GM13977 (cell line): ENCODE measurements at places on chromosomes 2 and 18.

DNA sequence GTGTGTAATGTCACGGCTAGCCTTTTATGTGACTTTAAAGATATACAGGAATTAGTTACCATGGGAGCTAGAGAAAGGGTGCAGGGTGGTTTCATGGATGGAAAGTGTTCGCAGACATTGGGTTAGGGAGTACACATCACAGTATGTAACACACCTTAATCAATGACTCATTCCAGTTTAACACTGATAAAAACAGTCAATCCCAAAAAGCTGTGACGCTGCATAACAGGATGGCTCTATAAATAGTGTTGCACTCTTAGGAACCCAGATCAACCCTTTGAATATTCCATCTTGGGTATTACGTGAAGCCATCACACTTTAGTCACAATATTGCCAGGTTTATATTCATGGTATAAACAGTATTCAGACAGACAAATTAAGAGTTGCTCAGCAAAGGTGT is 33.6 kb downstream of the CAB39 start:
- DNase-seq: no peak

DNA sequence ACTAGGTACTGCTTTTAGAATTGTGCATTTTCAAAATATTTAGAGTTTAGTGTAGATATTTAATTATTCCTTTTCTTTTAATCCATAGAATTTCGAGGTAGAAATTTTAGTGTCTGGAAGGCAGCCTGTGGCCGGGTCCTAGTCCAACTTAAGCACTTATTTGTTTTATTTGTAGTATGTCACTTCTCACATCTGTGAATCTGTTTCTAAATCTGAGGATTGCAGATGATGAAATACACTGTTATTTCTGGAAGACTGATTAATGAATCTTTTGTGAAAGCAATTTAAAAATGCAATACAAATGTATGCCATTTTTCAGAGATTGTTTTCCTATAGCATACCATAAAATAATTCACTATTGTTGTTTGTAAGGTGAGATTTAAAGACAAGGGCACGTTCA is 483.9 kb upstream of the TRIB2 start:
- DNase-seq: no peak

GRCh38 chr2:187477051-187477450 is 29.0 kb upstream of the CALCRL start:
- DNase-seq: no peak

DNA sequence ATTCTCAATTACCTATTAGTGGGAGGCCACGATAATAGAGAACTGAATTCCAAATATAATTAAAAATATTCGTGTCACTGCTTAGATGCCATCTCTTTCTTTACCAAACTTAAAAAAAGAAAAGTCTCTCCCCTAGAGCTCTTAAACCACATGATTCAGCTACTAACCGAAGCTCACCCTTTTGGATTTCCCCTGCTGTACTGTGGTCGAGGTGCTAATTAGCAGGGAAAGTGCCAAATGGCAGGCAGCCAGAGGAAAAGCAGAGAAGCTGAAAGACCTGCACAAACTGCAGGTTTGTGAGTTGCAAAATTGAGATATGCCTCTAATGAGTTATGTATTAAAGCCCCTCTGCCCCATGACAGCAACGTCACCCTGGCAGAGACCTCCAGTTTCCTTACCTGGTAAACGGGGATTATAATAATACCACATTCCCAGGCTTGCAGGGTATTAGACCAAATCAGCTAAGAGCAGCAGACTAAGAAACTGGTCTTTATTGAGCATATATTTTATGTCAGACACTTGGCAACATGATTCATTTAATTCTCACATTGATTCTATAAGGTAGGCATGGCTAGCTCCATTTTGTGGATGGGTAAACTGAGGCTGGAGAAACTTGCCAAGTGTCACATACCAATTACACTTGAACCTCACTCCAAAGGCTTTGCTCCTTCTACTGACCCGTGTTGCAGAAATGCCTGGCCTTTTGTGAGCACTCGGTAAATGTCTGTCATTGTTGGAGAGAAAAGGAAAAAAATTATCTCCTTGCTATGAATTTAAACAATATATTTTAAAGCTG is 259.7 kb downstream of the LPIN1 start:
- peak; percentile 45 for DNase-seq

GRCh38 chr18:13276530-13277520 is 58.3 kb downstream of the LDLRAD4 start:
- DNase-seq: no peak

- no peak for DNase-seq
Observed at GRCh38 chr2:42360493-42360889, 526 bp downstream of the COX7A2L start.

GRCh38 chr18:777021-777420 is 35.0 kb downstream of the YES1 start:
- DNase-seq: no peak
